ENCODE measurements at places on chromosomes 12 and 14.
A peak's percentile ranks its signal among the peaks of the same experiment; 100 is the strongest.

- DNase-seq, result no peak
Measured at GRCh38 chr12:43406801-43407200, 145.2 kb downstream of the ADAMTS20 start.

- peak; percentile 77 for DNase-seq
Measured at GRCh38 chr12:113161415-113162016, 12.0 kb downstream of the CFAP73 start.

DNA sequence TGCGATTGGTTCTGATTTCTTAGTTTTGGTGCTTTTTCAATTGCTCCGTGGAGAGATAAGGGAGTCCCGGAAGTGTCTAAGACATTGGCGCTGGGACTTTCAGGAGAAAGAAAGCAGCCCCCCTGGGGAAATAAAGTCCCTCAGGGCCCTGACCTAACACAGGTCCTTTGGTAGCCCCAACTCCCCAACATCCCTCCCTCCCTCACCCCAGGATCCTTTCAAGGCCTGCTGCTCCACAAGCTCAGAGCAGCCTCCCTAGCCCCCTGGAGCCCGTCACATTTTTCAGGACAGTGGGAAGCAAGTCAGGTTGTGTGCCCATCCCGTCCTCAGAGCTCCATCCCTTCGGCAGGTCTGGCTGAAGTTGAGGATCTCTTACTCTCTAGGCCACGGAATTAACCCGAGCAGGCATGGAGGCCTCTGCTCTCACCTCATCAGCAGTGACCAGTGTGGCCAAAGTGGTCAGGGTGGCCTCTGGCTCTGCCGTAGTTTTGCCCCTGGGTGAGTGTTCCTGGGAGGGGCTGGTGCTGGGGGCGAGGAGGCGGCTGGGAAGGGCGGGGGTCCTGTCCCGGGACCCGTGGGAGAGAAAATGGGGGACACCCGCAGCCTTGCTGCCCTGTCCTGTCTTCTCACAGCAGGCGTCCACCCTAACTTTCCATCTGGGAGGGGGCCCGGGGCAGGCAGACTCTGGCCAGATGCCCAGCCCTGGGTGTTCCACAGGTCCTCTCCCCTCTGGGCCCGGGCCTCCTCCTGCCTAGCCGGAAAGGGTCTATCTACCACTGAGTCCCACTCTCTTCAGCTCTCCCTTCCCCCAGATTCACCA lies 950 bp downstream of the IFI27 start:
- no peak for DNase-seq

GRCh38 chr12:4137441-4137840 lies 136.1 kb upstream of the CCND2 start:
- no peak for DNase-seq

DNA sequence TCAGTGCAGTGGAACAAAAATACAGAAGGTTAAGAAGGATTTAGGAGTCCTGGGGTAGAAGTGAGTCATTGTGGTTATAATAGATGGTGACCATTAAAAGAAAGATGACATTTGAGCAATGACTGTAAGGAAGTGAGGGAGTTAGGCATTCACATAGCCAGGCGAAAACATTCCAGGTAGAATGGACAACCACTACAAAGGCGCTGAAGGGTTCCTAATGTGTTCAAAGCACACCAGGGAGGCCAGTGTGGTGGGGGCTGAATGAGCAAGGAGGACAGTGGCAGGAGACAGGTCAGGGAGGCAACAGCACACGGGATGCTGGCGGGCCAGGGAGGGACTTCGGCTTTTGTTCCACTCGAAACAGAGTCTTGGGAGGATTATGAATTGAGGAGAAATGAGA lies 129.9 kb downstream of the NPAS3 start:
- no peak for DNase-seq

GRCh38 chr14:100084591-100084990 lies 19.4 kb downstream of the EVL start:
- DNase-seq, result no peak

GRCh38 chr12:52280796-52281560 lies 6.5 kb downstream of the KRT86 start:
- no peak for DNase-seq

GRCh38 chr14:69117020-69117767 lies 35.7 kb downstream of the DCAF5 start:
- DNase-seq, result no peak

DNA sequence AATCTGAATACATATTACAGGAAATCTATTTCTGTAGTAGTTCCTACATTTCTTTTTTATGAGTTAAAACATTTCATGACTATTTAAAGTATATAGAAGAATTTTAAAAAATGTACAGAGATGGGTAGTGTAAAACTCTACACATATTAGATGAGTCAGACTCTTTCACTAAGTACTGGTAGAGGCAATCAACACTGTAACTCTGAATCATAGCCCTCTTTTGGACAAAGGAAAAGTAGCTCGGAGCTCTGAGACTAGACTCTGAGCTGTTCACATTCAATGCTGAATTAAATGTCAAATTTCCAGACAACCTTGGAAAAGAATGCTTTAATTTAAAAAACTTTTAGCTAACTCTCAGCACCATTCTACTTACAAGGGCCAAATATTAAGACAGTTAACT lies 3.4 kb downstream of the PTCSC3 start:
- no peak for DNase-seq

DNA sequence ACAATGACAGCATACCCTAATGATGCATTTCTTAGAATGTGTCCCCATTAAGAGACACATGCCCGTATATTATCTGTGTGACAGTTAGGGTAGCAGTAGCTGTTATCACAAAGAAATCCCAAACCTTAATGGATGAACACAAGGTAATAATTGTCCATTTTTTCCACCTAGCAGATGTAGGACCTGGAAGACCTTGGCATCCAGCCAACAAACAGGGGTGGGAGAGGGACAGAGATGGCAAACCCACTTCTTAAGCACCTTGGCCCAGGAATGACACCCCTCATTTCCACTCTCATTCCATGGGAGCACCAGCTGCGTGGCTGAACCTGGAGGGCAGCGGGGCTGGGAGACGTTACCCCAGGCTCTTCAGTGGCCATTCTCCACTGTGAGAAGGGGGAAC lies 679.0 kb downstream of the AACS start:
- no peak for DNase-seq

GRCh38 chr12:124389138-124389724 lies 94.3 kb downstream of the RFLNA start:
- DNase-seq, result no peak

DNA sequence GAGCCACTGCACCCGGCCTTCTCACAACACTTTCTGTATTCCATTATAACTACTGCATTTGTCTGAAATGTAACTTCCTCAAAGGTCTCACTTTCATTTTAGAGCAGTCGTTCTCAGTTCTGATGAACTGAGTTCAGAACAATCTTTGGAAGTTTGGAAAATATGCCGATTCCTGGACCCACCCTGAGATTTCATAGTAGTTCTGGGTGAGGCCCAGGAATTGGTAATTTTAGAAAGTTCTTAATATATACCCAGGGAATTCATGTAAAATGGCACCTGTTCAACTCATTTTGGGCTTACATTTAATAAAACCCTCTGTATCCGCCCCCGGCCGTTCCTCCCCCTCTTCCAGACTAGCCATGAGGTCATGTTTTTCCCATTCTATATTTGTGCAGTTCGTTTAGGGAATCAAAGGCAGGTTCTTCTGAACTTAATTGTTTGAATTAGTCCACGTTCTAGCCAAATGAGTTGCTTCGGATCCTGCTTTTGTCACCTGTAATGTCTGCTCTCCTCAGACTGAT lies 5.9 kb downstream of the GSG1 start:
- no peak for DNase-seq

GRCh38 chr14:59278111-59278510 lies 89.6 kb downstream of the DAAM1 start:
- no peak for DNase-seq

DNA sequence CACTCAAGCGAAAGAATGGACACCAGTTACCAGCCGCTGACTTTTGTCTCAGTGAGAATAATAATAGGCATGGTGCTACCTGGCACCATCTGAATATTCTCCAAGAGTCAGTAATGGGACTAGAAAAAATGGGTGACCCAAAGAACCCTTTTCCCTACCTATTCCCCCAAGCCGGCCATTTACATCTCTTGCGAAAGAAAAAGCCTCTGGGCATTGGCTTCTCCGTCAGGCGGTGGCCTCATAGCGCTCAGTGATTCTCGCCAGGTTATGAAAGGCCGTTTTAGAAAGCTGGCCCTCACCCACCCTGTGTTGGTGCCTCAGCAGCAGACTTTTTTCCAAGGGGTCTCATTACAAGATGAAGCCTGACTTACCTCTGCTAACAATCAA lies 523 bp upstream of the SLC6A15 start:
- no peak for DNase-seq

DNA sequence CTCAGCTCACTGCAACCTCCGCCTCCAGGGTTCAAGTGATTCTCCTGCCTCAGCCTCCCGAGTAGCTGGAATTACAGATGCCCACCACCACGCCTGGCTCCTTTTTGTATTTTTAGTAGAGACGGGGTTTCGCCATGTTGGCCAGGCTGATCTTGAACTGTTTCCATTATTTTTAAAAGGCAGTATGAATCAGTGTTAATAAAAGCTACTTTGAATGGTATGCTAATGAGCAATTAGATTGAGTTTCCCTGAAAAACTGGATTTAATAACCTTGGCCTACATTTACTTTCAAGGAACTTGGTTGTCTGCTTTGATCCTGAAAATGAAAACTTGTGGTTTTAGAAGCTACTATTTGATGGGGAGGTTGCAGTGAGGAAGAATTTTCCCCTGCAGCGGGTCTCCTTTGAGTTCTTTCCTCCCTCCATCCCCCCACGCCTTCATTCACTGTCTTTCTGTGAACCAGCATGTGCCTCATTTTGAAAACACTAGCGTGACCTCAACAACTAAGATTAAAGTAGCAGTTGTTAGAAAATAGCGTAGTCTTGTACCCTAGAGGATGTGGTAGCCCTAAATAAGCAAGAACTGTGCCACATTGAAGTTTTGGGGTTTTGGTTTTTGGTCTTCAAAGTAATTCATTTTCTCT lies 17.8 kb upstream of the RPS6KA5 start:
- DNase-seq, result peak; percentile 78

- DNase-seq, result no peak
Measured at GRCh38 chr14:104601786-104602185, 2.8 kb downstream of the TMEM179 start.

- no peak for DNase-seq
Measured at GRCh38 chr12:50326590-50327284, 43.4 kb upstream of the LIMA1 start.

DNA sequence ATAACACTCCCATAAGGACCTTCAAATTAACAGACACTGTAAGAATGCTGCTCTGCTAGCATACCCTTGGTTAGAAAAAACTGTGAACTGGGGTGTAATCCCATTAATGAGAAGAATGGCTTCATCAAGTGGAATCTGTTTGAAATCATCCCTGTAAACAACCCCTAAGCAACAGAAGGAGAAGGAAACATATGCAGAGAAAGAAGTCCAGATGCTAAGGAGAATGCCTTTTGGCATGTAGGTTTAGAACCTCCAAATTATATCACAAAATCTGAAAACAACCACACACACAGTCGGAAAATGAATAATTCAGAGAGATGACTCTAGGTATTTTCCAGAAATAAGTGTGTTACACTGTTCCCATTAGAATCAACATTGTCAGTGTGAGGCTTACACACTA lies 140.2 kb downstream of the NUAK1 start:
- no peak for DNase-seq

GRCh38 chr12:109946505-109946904 lies 46.4 kb downstream of the TCHP start:
- DNase-seq, result no peak

- no peak for DNase-seq
Measured at GRCh38 chr12:85843606-85844310, 7.5 kb upstream of the RASSF9 start.

DNA sequence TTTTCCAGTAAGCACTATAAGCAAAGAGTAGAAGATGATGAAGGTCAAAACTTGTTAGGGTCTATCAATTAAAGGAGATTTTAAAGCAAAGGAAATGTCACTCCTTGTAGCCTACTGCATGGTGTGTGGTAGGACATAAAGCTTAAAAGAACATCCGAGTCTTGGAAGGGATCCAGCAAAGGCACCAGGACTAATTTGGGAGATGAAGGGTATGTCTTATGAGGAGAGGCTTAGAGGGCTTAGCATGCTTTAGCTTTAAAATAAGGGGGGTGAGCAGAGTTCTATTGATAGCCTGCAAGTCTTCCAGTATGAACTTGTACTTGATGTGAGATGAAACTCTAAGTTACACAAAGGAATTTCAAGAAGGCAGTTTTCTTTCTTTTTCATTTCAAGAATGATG lies 11.8 kb upstream of the MYBPC1 start:
- no peak for DNase-seq

DNA sequence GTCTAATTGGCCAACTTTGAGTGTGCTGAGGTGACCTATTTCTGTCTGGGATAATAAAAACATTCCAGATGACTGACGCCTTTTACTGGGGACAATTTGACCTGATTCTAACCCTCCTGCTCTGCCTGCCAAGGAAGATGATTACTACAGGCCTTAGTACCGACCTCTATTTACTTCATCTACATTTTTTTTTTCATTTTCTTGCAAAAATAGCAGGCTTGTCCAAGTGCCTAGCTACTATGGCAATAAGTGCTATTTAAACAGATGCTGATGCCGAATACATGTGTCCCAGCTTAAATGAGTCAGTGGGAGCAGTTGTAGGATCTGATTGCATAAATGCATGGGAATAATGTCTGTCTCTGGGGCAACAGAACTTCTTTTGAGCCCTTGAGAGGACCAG lies 254.3 kb downstream of the RGS6 start:
- no peak for DNase-seq

All from DND-41 (cell line).